ENCODE measurements at places on chromosomes 3 and 15. TPM values are rescaled to one million over a fixed set of nuclear protein-coding genes. Genes with fewer than 3 reads are reported as not detected.

CFAP100 gene
- total RNA-seq, result not detected

GRCh38 chr15:69072906-69073305, 58.4 kb downstream of the NOX5 start:
- no peak for DNase-seq

DNA sequence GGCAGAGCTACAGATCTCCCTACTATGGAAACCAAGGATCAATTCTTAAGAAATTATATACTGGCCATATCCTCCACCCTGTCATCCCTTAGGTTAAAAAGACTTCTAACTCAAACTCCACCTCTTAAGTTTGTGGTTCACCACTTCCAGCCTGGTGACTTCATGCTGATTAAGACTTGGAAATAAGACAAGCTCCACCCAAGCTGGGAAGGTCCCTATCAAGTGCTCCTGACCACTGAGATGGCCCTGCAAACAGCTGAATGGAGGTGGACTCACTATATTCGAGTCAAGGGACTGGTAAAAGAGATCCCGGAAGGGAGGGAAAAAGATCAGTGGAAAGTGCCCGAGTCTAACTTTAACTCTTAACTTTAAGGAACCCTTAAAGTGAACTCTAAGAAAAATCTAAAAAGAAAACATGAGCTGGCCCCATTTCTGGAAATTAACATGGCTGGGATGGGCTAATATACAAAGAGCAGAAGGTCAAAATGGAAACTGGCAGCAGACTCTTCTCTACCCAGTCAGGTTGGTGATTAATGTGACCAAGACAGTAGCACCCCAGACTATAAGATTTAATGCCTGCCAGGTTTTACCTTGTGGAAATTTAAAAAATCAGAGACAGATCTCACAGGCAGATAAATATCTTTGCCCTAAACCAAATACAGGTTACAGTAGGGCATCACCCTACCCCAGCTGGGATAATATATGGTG, 43.9 kb downstream of the PPCDC start:
- no peak for DNase-seq

- no peak for DNase-seq
These were observed 89.7 kb upstream of the GBE1 start for GRCh38 chr3:81851176-81851575.

Measured in T-cell (primary cell).